ENCODE measurements at places on chromosomes 2 and 18.

DNA sequence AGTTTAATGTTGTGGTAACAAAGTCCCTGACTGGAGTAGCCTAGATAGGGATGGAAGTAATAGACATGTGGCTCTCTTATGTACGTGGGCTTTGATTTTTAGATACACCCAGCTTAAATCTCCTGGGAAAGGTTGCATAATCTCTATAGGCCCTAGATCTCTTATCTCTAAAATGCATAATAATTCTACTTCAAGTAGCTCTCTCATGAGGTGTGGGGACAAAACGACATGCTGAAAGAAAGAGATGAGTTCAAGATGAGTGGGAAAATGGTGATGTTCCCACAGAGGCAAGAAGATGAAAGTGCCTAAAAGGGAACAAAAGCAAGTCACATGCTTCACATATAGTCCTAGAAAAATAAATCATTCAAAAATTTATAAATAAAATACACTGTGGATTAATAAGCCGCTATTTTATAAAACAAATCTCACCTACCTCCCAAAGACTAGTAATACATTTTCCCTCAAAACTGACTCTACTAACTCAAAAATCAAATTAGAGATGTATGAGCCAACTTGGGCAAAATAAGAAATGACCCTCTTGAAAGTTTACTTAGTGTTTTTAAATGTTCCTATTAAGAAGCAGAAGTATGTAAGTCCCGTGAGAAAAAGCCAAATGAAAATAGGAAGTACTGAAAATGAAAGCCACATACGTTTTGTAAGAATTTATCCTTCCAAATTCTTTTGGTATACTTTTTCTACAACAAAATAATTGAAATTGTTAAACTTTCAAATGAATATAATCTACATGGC, 148.2 kb upstream of the ITGA4 start:
- DNase-seq = no peak
- peak overlapping the region; percentile 86 for H3K4me3 ChIP-seq
- H3K4me1 ChIP-seq = peaks cover 76% of the 10 kb centered on the region
- H3K27me3 ChIP-seq = no peaks in the 10 kb centered on the region

DNA sequence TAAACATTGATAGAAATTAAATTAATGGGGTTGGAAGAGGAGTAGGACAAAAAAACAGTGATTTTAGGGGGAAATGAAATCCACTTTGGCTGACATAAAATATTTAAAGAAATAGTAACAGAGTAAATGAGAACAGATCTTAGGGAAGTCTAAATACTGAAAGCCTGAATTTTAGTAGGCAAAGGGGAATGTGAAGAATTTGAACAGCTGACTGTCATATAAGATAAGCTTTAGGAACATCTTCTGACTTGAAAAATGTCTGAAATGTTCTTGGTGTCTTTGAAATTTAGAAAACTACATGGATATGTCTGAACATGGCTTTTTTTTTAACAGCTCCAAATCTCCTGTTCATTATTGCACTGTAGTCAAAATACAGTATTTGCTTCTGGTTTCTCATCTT, 150.3 kb downstream of the CALCRL start:
- no peak overlapping the region for H3K4me3 ChIP-seq
- H3K27me3 ChIP-seq = no peaks in the 10 kb centered on the region
- no peaks in the 10 kb centered on the region for H3K4me1 ChIP-seq
- no peak overlapping the region for H3K27ac ChIP-seq
- H3K36me3 ChIP-seq = no peaks in the 10 kb centered on the region

DNA sequence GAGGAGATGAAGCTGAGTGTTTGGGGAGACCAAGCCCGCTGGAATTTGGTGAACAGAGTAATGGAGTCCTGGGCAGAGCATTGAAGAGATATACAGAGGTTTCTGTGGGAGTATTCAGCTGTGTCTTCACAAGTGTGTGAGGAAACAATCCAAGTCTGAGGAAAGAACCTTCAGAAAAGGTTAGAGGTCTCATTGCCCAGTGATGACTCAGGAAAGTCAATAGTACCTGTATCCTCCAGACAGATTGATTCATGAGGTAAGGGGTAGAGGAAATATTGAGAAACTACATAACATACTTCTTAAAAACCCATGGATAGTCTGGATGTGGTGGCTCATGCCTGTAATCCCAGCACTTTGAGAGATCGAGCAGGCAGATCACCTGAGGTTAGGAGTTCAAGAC, 392.3 kb downstream of the GALNT13 start:
- no peaks in the 10 kb centered on the region for H3K36me3 ChIP-seq
- no peak overlapping the region for H3K4me3 ChIP-seq
- no peak for DNase-seq
- no peaks in the 10 kb centered on the region for H3K27me3 ChIP-seq
- H3K27ac ChIP-seq = no peak overlapping the region
- H3K4me1 ChIP-seq = no peaks in the 10 kb centered on the region

- H3K4me3 ChIP-seq = no peak overlapping the region
- H3K4me1 ChIP-seq = peaks cover 44% of the 10 kb centered on the region
- peaks cover 6% of the 10 kb centered on the region for H3K36me3 ChIP-seq
- no peak for DNase-seq
- no peak overlapping the region for H3K27ac ChIP-seq
Measured at GRCh38 chr2:241308832-241309500, 6.5 kb downstream of the HDLBP start.

DNA sequence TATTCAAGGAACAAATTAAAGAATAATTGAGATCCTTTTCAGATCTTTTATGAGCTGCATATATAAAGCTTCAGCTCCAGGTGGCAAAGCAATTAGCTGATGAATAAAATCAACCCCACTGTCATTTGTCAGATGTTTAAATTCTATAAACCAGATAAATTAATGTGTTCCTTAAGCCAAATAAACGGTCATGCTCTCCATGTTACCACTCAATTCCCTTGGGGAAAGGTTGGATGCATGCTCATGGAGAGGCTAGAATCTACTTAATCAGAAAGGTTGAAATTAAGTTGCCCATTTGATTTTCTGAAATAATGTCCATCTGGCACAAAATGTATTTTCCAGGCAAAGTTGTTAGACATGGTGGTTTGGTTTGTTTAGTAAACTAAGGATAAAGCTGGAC, 282.5 kb upstream of the SPRED2 start:
- H3K27ac ChIP-seq = no peak overlapping the region
- H3K36me3 ChIP-seq = no peaks in the 10 kb centered on the region
- no peak overlapping the region for H3K4me3 ChIP-seq
- H3K4me1 ChIP-seq = no peaks in the 10 kb centered on the region
- H3K27me3 ChIP-seq = no peaks in the 10 kb centered on the region
- DNase-seq = no peak

DNA sequence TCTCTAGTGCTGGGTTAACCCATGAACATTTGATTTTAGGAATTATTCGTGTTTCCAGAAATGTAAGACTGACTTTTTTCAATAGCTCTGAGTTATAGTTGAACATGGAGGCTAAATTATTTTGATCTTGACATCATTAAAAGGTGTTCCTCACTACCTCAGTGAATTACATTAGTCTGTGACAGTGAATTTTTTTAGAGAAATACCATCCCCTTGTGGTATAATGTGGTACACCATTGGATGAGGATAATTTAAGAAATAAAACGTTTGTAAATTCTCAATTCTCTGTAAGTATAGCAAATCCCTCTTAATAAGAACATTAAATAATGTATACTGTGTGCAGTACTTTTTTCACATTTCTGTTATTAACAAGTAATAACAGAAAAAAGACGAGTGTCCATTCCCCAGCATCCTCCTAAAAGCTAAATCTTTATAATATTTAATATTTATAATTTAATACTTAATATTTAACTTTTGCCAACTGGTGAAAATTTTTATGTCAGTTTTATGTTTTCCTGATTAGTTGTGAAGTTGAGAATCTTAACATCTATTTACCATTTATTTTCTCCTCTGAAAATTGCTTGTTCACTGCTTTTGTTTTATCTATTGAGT, 70.3 kb upstream of the CWC22 start:
- no peaks in the 10 kb centered on the region for H3K36me3 ChIP-seq
- no peak for DNase-seq
- H3K27ac ChIP-seq = no peak overlapping the region
- H3K4me1 ChIP-seq = no peaks in the 10 kb centered on the region
- H3K4me3 ChIP-seq = no peak overlapping the region

DNA sequence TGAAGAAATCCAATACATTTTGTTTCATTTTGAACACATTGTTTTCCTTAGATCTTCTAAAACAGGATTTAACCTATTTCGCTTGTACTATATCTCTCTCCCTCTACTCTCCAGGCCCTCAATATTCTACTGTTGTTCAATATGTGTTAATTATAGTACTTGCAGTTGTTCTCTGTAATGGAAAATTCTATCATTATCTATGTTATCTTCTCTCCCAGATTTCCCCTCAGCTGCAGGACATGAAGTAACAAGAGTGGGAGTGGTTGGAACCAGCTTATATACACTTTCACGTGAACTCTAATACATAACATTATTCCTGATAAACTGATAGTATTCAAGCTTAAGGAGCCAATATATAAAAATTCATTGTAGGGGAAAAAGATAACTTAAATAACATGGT, 7.0 kb upstream of the STRN start:
- H3K36me3 ChIP-seq = peaks cover 5% of the 10 kb centered on the region
- no peak overlapping the region for H3K27ac ChIP-seq

DNA sequence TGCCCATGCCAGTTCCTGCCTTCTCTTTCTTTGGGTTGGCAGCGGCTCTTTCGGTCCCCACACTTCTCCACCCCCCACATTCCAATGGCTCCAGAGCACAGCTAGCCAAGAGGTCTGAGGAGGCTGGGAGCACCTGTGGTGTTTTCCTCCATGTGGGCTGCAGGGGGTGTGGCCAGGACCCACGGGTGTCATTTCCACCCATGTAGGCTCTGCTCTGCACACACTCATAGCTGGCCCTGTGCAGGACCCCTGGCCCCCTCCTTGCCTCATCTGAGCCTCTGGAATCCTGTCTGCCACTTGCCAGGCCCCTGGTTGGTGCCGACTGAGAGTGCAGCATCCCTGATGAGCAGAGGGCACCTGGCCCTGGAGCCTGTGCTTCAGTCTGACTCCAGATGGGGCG, 46.3 kb downstream of the DYSF start:
- no peak for DNase-seq
- H3K27ac ChIP-seq = no peak overlapping the region
- H3K27me3 ChIP-seq = no peaks in the 10 kb centered on the region
- no peak overlapping the region for H3K4me3 ChIP-seq
- H3K36me3 ChIP-seq = no peaks in the 10 kb centered on the region

DNA sequence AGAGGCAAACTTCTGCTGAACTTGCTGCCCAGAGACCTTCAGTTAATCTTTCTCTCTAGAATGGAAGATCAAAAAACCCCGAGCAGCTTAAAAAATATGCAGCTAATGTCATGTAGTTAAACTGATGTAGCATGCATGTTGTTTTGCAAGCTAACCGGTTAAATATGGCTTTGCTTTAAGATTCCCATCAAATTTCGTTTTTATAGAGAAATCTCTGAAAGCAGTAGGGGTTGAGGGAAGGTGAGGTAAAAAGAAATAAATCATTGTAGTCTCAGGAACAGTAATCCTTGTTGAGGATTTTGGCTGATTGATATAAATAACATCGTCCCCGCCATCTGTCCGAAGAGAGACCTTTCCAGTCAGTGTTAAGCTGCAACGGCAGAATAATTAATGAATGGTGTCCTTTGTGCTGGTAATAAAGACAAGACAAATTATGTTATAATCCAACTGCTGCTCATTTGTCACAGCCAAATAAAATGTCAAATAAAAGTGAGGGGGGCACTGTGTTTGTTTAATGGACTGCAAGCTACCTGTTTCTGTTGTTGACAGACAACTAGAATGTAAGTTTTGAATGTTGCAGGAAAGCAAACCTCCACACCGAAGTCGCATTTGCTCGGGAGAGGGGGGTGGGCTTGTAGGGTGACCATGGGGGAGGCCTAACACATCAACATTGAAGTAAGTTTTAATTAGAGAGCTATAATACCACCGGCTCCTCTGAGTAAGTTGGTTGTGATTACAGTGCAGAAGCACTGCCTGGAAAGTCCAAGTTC, 555.5 kb downstream of the ARHGAP15 start:
- no peaks in the 10 kb centered on the region for H3K4me1 ChIP-seq
- H3K4me3 ChIP-seq = no peak overlapping the region
- no peaks in the 10 kb centered on the region for H3K27me3 ChIP-seq
- peaks cover 6% of the 10 kb centered on the region for H3K36me3 ChIP-seq
- H3K27ac ChIP-seq = no peak overlapping the region

- peaks cover 17% of the 10 kb centered on the region for H3K36me3 ChIP-seq
- H3K4me3 ChIP-seq = no peak overlapping the region
- H3K27ac ChIP-seq = no peak overlapping the region
- H3K27me3 ChIP-seq = no peaks in the 10 kb centered on the region
Measured at GRCh38 chr2:121567957-121568409, 37.3 kb downstream of the RNU4ATAC start.

GRCh38 chr2:49289711-49290110, 135.4 kb upstream of the FSHR start:
- H3K4me1 ChIP-seq = no peaks in the 10 kb centered on the region
- H3K4me3 ChIP-seq = no peak overlapping the region
- H3K27ac ChIP-seq = no peak overlapping the region

GRCh38 chr2:181774685-181775084, 94.4 kb upstream of the NEUROD1 start:
- H3K27ac ChIP-seq = no peak overlapping the region
- peaks cover 14% of the 10 kb centered on the region for H3K4me1 ChIP-seq
- no peaks in the 10 kb centered on the region for H3K36me3 ChIP-seq
- H3K27me3 ChIP-seq = peaks cover 4% of the 10 kb centered on the region
- no peak overlapping the region for H3K4me3 ChIP-seq

DNA sequence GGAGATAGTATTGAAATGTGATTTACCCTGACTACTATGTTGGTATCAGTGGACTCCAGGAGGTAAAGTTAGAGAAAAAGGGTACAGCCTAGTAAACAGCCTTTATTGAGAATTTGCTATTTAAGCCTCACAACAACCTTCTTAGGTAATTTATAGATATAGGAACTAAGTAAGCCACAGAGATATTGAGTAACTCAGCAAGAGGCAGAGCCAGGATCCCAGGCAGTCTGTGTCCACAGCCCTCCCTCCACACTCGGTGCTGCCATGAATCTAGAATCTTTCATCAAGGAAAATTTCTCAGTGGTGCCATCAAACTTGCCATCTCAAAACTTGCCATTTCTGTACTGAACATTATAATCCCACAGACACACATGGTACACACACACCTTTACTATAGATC, 170.9 kb downstream of the CAPN13 start:
- no peaks in the 10 kb centered on the region for H3K27me3 ChIP-seq
- peaks cover under 1% of the 10 kb centered on the region for H3K4me1 ChIP-seq
- peaks cover 7% of the 10 kb centered on the region for H3K36me3 ChIP-seq
- no peak overlapping the region for H3K27ac ChIP-seq
- H3K4me3 ChIP-seq = no peak overlapping the region

DNA sequence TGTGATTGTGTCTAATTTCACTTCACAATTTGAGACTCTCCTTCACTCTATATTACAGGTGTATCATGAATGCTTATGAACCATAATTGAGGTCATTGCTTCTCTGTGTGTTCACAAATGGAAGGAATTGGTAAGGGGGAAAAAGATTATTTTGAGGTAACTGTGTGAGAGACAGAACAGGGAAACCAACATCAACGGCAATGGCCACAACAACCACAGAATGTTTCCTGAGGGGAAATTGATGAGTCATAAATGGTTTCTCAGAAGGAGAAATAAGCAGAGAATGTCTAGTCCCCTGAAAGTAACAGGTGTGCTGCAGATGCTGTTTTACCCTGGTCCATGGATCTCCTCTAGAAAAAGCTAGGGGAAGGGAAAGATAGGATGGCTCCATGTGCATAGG, 361.2 kb upstream of the GALNT5 start:
- peak overlapping the region; percentile 64 for H3K4me3 ChIP-seq
- H3K36me3 ChIP-seq = peaks cover 3% of the 10 kb centered on the region
- peaks cover 42% of the 10 kb centered on the region for H3K4me1 ChIP-seq
- peak; percentile 64 for DNase-seq
- H3K27me3 ChIP-seq = peaks cover 58% of the 10 kb centered on the region
- H3K27ac ChIP-seq = no peak overlapping the region

- H3K36me3 ChIP-seq = no peaks in the 10 kb centered on the region
- no peaks in the 10 kb centered on the region for H3K4me1 ChIP-seq
- H3K27me3 ChIP-seq = no peaks in the 10 kb centered on the region
- H3K4me3 ChIP-seq = no peak overlapping the region
- H3K27ac ChIP-seq = no peak overlapping the region
Measured at GRCh38 chr2:137928547-137929518, 35.4 kb upstream of the HNMT start.

Measured in T-helper 2 cell treated with Interferon-gamma antibody and Interleukin-4, amounts not matched to agents 5 μg/mL and 100 μg/mL, for 36 hours (primary cell).